A549 (cell line): ENCODE measurements at places on chromosomes 4 and X. TPM values are rescaled to one million over a fixed set of nuclear protein-coding genes. Genes with fewer than 3 reads are reported as not detected.
A peak's percentile ranks its signal among the peaks of the same experiment; 100 is the strongest.

- no peak for DNase-seq
Measured at GRCh38 chr4:30744386-30744785, 24.2 kb downstream of the PCDH7 start.

DNA sequence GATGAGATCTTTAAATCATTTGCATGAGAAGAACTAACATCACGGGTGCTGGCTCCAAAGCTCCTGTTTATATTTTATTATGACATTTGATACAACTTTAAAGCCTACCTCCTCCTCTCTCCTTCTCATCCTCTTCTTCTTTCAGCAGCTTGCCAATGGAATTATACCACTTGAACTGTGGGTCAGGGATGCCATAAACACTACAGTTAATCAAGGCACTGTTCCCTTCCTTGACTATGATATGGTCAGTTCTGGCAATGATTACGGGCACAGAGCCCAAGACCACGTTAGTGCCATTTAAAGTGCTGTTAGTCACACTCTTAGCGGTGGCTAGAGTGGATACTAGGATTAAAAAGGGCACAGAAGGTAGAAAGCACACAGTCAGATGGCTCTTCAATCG, 20.7 kb downstream of the MFAP3L start:
- DNase-seq: no peak

- DNase-seq: peak; percentile 8
Measured at GRCh38 chrX:107324493-107325310, 118.3 kb downstream of the DNAAF6 start.

- DNase-seq: no peak
Measured at GRCh38 chr4:32672359-32672758, 1952.2 kb downstream of the PCDH7 start.

GRCh38 chr4:111230265-111230664, 607.4 kb upstream of the PITX2 start:
- no peak for DNase-seq

GRCh38 chrX:154698630-154699248, 45.4 kb upstream of the CTAG2 start:
- DNase-seq: no peak

DNA sequence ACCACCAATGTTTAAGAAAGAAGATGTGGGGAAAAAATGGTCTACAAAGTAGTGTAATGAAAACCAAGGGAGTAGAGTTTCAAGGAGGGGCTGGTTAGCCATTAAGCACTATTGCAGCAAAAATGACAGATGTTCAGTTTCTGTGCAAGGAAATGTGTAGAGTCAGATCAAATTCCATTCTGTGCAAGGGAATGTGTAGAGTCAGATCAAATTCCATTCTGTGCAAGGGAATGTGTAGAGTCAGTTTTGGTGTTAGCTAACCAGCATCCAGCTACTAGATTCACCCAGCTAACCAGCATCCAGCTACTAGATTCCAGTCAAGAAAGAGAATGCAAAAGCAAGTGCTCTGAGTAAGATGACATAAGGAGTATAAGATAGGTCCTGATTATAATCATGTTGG, 208.8 kb downstream of the COX18 start:
- no peak for DNase-seq

DNA sequence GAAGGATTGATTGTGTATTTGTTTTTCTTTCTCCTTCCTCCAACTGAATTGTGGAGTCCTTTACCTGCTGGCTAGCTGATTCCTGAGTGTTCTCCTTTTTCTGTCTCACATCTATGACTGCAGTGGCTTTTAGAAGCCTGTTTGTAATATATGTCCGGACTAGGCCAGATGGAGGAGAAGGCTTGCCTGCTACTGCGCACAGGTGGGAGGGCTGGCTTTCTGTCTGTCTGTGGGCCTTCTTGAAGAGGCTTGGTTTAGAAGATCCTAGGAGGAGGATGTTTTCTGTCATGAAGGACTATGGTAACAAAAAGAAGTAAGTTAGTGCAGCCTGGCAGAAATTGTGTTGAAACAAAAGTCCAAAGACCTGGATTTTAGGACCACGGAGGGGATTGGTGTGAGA, 8.5 kb downstream of the PPP1R3F start:
- DNase-seq: no peak

GRCh38 chr4:42302348-42302747, 94.9 kb upstream of the SHISA3 start:
- no peak for DNase-seq

DNA sequence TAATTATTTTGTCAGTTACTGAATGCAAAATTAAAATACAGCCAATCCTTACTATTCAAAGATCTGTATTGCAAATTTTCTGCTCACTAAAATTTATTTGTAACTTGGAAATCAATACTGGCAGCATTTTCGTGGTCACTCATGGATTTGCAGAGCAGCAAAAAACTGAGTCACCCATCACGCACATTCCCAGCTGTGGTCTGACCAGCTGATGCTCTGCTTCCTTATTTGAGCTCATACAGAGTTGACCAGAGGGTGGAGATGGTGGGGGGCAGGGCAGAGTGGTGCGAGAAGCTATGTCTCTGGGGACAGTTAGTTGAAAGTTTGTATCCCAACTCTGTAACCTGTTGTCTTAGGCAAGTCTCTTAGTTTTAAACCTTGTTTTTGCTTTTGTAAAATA, 214.8 kb downstream of the SPCS3 start:
- peak; percentile 6 for DNase-seq

- DNase-seq: no peak
Measured at GRCh38 chrX:25872786-25873185, 265.4 kb upstream of the MAGEB18 start.

RHOXF1 gene
- not detected in 3 replicates for polyA plus RNA-seq

MAGEA1 gene
- polyA plus RNA-seq: not detected in 3 replicates

ZBED1 gene
- polyA plus RNA-seq: 17.0 to 19.7 TPM (median 18.9 TPM) in 3 replicates

TENM3 gene
- polyA plus RNA-seq: 4.8 to 7.3 TPM (median 5.7 TPM) in 3 replicates

P2RY4 gene
- polyA plus RNA-seq: not detected in 3 replicates

SFRP2 gene
- polyA plus RNA-seq: not detected in 3 replicates

SH3TC1 gene
- 5.4 to 8.1 TPM (median 7.4 TPM) in 3 replicates for polyA plus RNA-seq

BEX1 gene
- not detected in 3 replicates for polyA plus RNA-seq
